Activated CD4-positive, CD25-positive, alpha-beta regulatory T cell treated with anti-CD3 and anti-CD28 coated beads, Interleukin-2, amount 50 U/mL, for 24 hours (primary cell): ENCODE measurements at places on chromosomes 7 and 10.

DNA sequence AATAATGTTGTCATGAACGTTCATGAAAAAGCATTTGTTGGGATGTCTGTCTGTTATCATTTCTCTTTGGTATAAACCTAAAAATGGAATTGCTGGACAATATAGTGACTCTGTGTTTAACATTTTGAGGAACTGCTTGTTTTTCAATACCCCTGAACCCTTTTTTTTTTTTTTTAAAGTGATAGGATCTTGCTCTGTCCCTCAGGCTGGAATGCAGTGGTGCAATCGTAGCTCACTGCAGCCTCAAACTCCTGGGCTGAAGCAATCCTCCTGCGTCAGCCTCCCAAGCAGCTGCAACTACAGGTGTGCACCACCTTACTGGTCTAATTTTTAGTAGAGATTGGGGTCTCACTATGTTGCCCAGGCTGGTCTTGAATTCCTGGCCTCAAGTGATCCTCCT, 15.1 kb upstream of the LMTK2 start:
- ATAC-seq = no peak

DNA sequence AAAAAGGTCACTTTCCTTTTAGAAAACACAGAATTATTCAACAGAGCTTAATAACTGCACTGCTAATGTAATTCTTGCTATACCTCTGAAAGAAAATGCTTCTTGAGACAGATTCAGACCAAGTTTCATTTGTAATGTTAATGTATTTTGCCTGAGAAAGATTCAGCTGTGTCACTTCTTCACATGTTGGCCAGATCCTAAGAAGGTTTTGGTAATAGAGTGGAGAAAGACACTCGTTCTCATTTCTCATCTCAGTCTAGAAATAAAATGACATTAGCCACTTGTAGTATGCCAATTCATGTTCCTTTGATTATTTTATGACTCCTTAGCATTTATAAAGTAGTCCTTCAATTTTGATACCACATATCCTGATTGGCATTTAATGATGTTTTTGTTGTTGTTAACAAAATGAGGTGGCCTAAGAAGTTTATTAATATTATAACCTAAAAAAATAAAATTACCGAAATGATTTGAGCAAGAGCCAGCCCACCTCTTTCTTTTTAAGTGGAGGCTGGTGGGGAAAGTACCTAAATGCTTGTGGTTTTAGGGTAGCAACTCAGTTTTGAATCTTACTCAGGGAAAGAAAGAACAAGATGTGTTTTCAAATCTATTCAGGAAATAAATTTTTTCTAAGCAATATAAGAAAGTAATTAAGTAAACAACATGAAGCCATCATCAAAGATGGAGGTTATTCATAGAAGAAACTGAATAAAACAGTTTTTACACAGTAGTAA, 16.4 kb upstream of the ELAPOR2 start:
- ATAC-seq = no peak

GRCh38 chr10:111128331-111129180, 51.7 kb downstream of the ADRA2A start:
- no peak for ATAC-seq

- no peak for ATAC-seq
These were observed 36.4 kb upstream of the CD36 start for GRCh38 chr7:80601999-80602398.

GRCh38 chr7:131190146-131190545, 137.5 kb upstream of the MKLN1 start:
- ATAC-seq = no peak

GRCh38 chr7:75739796-75740672, 1.3 kb upstream of the HIP1 start:
- no peak for ATAC-seq

GRCh38 chr7:1667566-1668395, 2.3 kb upstream of the ELFN1 start:
- no peak for ATAC-seq

DNA sequence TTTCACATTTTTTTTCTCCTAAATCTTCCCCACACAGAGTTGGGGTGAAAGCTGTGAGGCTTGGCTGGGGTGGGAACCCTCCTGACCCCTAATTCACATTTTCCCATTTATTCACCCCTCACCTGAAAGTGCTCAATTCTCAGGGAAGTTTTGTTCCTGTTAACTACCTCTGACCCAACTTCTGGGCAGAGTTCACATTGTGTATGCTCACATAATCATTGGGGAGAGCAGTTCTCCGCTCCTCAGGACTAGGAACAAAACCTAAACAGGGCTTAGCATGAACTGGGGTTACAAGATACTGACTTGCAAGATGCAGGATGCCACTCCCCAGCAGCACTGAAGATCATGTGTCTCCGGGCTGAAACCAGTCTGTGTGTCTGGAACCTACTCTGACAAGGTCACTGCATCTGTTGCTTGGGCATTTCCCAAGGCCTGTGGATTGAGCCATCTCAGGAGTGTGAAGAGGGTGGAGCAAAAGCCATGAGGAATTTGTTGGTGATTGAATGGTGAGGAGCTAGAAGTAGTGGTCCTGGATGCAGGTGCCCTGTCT, 258.1 kb upstream of the IGFBP3 start:
- ATAC-seq = no peak

GRCh38 chr7:55194522-55194921, 170.6 kb upstream of the LANCL2 start:
- ATAC-seq = no peak

- no peak for ATAC-seq
These were observed 1.1 kb downstream of the TMEM178B start for GRCh38 chr7:141074997-141075396.

DNA sequence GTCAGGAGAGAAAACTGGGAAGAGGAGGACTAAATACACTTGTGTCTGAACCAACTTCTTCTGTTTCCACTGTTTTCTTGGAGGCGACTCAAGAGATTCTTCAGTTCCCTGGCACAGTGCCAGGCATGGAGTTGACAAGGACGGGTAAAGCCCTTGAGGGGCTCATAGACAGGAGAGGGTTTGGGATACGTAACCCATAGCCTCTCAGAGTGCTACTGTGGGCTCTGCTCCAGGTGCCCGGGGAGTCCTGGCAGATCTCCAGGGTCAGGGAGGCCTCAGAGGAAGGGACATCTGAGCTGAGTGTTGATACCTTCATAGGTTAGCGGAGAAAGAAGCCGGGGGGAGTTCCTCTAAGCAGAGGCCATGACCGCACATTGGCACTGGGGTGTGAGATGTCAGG, 42.0 kb downstream of the GALNT17 start:
- ATAC-seq = no peak

GRCh38 chr7:46630031-46630430, 709.0 kb upstream of the IGFBP3 start:
- no peak for ATAC-seq

DNA sequence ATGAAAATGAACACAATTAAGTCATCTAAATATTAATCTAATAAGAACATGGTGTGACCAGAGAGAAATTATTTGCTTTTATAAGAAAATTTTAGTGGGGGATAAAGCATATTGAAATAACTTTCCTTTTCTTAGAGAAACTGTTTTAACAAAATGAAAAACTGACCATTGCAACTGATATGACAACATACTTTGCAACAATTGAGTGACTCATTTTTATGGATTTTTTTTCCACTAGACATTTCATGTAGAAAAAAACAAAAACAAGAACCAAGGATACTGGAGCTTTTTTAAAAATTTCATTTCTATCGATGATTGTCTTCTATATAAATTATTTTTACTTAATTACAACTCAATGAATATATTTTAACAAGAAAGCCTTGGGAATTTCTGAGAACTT, 90.0 kb downstream of the C1GALT1 start:
- no peak for ATAC-seq

DNA sequence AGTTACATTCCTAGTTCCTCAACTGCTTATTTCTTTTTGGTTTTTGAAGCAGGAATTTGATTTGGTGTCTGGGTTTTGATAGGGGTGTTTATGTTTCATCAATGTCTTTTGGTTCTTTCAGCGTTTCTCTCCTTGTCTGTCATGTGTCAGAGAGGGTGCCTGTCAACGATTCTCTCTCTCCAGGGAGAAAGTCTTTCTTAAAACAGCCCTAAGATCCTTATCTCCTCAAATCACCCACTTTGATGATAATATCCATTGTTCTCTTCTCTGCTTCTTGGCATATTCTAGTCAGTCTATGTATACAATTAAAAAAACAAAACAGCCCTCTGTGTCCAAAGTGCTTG, 77.2 kb downstream of the TCF7L2 start:
- ATAC-seq = no peak

DNA sequence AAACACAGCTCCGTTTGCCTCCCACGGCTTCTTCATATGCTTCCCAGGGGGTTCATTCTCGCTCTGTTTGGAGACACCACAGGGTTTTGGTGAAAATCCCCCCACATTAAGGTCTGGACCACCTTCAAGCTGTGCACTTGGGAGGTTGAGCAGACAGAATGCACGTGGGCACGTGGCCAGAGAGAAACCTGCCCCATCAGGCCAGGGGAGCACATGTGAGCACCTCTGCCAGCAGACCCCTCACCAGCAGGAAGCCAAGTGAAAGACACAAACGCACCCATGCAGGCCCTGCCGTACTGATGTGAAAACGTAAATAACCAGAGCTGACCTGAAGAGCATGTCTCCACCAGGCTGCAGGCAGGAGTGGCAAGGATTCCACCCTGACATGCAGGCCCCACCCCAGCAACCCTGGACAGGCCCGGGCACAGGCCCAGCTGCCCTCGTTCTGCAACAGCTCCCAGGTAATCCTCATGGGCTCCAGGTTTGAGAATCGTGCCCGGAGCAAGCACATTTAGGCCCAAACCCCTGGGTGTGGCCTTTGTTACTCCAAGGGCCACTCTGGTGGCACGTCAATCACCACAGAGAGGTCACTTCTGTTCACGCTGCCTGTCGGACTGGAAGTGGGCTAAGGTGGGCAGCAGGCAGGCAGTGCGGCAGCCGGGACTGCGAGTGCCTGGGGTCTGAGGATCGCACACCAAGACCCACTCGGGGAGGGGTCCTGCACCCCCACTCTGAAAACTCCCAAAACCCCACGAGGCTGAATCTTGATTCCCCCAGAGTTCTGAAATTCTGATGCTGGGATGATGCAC, 184.4 kb downstream of the PTPRN2 start:
- no peak for ATAC-seq

GRCh38 chr10:89134963-89135362, 72.2 kb downstream of the CH25H start:
- ATAC-seq = no peak

- ATAC-seq = no peak
These were observed 113.4 kb upstream of the CDK1 start for GRCh38 chr10:60664859-60665258.

DNA sequence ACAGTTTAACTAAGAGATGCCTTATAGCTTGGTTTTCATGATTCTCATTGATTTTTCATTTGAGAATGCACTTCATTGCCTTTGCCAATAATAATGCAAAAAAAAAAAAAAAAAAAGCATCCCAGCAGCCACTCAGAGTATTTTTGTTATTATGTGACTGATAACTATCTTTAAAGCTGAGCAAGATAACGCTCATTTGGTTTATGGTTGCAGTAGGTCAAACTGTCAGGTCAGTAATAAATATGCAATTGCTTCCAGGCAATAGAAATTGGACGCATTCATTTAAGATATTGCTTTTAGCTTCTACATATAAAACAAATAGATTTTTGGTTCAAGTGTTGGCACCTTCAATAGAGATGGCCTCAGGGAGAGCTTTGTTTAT, 215.1 kb downstream of the PRPF18 start:
- no peak for ATAC-seq

GRCh38 chr7:145269418-145270161, 433.7 kb upstream of the TPK1 start:
- ATAC-seq = no peak

DNA sequence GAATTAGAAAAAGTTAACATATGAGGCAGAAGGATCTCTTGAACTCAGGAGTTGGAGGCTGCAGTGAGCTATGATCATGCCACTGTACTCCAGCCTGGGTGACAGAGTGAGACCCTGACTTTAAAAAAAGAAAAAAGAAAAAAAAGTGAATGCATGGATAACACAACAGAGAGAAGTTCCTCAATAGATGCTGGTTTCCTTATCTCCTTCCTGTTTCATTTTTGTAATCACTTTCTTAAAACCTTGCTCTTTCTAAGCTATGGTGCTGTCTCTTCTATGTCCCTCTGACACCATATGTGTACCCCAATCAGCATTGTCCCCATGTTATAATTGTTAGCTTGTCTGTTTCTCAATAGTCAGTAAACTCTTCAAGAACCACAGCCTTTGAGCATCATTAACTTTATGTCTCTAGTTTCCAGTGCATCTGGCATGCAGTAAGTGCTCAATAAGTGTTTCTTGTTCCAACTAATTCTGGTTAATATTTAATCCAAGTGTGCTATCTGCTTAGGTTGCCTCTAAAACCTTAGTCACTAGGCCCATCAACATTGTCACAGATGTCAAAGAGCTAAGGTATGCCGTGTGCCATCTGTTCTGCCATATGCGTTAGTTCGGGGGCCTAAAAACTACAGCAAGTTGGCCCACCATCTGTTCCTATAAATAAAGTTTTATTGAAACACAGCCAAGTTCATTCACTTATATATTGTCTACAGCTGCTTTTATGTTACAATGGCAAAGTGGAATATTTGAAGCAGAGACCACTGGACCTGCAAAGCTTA, 36.2 kb downstream of the MPP7 start:
- no peak for ATAC-seq

GRCh38 chr10:79376078-79376628, 28.9 kb downstream of the PPIF start:
- ATAC-seq = no peak

GRCh38 chr7:30761214-30762156, 9.6 kb downstream of the INMT start:
- ATAC-seq = no peak

GRCh38 chr10:12628964-12629766, 279.8 kb downstream of the CAMK1D start:
- no peak for ATAC-seq

DNA sequence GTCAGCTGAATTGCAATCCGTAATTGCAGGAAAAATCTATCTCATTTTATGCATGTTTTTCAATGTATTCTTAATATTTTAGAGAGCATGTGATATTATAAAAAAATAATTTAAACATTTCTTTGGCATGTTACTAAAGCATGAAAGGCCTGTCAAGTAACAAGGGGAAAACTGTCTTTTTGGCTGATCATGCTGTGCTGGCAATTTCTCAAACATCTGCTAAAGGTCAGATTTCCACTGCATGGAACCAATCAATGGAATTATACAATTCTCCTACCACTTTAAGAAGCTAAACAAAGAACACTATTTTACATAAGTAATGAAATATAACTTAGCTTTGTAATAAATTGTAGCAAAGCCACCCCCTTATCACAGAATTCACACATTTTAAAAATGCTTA, 49.4 kb downstream of the JMJD1C start:
- ATAC-seq = no peak

DNA sequence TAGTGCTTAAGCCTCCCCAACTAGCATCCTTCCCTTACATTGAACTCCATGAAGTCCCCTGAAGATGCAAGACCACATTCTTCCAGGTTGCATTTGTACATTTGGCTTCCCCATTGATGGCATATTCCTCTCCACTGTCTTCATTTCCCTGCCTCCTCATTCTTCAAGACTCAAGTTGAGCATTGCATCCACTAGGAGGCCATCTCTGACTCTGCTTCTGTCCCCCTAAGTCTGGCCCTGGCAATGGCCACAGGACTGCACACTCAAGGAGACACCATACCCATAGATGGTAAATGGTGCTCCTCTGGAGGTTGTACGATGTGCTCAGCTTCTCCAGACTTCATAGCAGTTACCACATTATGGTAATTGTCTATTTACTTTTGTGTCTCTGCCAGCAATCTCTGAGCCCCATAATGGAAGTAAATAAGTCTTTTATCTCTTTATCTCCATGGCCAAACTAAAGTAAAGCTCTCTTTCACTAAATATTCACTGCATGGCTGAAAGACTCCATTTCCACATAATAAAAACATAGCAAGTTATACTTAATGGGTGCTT, 112.6 kb downstream of the PTPRZ1 start:
- ATAC-seq = no peak

GRCh38 chr10:111410740-111411139, 333.9 kb downstream of the ADRA2A start:
- ATAC-seq = no peak
